GM12892 (cell line): ENCODE measurements at places on chromosomes 1 and 21.

DNA sequence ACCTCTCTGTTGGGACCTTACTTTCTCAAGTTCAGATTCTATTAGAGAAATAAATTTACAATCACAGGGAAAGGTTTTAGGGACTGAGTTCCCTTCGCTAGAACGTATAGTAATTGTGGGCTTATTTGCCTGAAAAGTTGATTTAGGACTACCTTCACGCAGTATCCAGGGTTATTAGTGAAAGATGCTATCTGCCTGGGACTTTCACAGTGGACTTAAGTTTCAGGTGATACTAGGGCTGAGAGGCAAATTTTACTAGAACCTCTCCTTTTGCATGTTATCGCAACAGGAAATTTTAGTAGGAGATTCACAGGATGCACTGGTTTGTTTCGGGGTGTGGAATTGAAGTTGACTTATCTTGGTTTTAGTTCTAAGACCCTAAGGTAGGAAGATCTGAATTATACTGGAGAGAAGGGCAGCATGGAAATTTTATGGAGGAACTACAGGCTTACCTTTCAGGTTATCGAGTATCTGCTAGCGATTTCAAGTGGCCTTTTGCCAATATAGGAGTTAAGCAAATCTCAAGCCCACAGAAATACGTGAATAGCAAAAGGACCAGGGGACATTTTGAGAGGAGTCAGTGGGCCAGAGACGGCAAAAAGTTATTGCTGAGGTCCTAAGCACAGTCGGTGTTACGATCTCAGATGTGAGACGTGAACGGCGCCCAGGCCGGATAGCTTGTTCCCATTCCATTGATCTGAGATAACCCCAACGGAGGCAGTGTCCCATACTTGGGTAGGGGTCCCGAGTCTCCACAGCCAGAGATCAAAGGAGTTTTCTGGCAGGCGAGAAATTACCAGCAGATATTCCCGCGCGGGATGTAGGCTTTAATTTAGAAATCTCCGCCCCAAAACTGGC is 723 bp upstream of the GNAI3 start:
- no peak for DNase-seq

- DNase-seq, result no peak
Measured at GRCh38 chr1:48462716-48463302, 9.2 kb downstream of the SPATA6 start.

DNA sequence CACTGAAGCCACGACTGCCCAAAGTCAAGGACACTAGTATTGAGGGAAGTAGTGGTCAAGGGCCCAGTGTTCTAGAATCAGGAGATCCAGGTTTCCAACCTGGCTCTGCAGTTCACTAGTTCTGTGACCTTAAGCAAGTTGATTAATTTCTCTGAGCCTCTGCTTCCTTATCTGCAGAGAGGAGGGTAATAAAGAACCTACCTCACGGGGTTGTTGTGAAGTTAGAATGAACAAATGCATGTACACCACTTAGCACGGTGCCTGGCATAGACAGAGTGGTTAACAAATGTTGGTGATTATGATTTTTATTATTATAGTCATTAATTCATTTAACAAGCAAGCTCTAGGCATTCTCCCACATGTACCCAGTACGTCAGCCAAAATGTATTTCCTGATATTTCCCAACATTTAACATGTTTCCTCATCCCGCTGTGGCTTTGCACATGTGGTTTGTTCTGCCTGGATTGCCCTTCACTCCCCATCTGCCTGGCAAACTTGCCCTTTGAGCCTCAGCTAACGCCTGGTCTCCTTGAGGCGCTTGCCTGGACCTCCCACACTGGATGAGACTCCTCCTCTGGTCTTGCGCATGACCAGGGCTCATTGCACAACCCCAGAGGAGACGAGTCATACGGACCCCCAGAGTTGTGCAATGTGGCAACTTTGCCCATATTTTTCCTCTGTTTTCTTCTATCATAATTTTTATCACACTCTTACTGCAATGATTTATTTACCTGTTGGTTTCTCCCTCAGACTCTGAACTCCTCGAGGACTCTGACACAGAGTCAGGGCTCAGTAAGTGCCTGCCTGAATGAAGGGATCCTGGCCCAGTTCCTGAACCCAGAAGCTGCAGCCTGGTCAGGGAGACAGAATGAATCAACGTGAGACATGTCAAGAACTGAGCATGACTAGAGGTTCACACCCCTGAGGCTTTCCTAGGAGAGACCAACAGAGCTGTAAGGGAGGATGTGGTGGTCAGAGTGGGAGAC is 20.7 kb upstream of the MFSD2A start:
- DNase-seq, result no peak

GRCh38 chr1:113940365-113941244 is 11.5 kb downstream of the HIPK1 start:
- DNase-seq, result no peak

DNA sequence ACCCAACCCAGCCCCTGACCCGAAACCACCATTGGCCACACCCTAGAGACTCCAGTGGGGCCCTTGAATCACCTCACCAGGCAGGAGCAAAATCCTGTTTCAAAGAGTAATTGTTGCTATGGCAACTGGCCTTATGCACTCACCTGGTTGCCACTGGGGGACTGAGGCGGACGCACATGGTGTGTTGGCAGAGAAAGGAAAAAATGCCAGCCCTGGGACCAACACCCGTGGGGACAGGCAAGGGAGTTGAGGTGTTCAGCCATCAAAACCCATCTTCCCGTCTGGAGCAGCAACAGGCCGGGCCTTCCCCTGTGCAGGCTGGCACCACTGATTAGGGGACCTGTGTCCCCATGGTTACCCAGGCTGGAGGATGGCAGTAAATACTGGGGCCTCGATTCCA is 395.8 kb upstream of the VAMP3 start:
- DNase-seq, result no peak

DNA sequence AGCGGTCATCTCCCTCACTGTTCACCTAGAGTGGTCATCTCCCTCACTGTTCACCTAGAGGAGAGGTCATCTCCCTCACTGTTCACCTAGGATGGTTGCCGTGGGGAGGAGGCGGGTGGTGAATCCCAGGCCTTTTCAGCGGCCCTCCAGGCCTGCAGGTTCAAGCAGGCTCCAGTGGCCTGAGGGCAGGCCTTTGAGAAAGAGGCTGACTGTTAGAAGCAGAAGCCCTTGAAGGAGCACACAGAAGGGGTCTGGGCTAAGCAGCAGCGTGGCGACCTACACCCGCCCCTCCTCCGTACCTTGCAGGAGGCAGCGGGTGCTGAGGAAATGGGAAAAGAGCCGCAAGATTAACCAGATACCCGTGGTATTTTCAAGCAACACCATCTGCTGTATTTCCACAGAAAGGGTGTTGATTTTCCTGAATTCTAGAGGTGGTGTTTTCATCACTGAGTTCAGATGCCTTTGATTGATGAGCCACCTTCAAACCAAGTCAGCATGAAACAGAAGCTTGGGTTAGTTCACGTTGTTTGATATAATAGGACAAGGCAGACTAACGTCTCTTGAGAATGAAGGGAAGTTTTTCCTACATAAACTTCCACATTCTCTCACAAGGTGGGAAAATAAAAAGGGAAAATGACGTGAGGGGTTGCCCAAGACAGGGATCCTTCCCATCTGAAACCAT is 289.5 kb downstream of the KIF26B start:
- no peak for DNase-seq

DNA sequence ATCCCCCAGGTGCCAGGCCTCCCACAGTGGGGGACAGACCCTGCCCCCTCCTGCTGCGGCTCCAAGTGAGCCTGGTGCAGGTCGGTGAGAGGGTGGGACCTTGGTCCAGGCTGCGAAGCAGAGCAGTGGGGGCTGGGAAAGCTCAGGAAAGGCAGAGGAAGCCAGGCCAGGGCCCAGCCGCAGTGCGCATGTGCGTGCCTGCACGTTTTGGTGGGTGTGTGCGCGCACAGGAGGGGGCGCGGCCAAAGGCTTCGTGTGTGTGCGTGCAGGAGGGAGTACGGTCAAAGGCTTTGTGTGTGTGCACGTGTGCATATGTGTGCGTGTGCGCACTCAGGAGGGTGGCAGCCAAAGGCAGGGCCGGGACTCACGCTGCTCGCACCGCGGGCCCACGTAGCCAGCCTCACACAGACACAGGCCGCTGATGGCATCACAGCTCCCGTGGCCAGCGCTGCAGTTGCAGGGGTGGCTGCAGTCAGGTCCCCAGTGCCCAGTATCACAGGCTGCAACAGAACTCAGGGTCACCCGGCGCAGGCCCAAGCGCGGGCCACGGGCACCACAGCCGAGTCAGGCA is 45.9 kb downstream of the ARHGEF16 start:
- DNase-seq, result no peak

DNA sequence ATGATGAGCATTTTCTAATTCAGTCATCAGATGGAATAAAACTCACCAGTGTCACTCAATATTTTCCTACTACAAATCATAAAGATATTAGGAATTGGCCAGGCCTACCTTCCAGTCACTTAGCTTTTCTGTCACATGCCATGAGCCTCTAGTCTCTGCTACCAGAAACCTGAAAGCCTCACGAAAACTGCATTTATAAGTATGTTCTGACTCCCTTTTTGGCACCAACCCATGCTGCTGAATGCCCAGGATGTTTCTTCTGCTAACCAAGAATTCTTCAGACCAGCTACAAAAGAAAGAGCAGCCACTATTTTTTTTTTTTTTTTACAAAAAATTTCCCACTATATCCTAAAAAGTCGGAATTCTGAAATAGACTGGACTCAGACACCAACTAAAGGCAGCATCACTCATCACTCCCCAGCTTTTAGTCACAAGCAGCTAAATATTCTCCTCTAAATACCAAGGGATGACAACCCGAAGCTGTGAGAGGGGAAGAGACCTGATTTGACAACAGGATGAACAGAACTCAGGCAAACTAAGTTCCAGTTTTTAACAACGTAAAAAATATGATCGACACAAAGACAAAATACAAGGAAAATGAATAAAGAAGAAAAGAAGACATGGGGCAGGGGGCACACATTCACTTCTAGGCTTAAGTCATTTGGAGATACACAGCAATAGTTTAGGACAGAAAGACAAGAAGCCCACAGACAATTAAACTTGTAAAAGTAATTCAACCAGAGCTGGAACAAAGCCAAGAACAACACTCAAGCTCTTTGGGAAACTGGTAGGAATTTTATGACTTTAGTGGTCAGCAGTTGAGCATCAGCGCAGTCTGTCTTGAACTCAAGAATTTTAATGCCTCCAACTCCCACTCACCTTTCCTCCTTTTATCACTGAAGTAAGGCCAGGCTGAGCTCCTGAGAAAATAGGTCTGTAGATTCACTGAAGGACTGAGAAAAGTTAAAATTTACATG is 1.7 kb downstream of the DCAF8 start:
- DNase-seq, result no peak
